ENCODE measurements at places on chromosomes 12 and 14.

- no peak for DNase-seq
Measured at GRCh38 chr14:68230950-68231717, 411.6 kb downstream of the RAD51B start.

DNA sequence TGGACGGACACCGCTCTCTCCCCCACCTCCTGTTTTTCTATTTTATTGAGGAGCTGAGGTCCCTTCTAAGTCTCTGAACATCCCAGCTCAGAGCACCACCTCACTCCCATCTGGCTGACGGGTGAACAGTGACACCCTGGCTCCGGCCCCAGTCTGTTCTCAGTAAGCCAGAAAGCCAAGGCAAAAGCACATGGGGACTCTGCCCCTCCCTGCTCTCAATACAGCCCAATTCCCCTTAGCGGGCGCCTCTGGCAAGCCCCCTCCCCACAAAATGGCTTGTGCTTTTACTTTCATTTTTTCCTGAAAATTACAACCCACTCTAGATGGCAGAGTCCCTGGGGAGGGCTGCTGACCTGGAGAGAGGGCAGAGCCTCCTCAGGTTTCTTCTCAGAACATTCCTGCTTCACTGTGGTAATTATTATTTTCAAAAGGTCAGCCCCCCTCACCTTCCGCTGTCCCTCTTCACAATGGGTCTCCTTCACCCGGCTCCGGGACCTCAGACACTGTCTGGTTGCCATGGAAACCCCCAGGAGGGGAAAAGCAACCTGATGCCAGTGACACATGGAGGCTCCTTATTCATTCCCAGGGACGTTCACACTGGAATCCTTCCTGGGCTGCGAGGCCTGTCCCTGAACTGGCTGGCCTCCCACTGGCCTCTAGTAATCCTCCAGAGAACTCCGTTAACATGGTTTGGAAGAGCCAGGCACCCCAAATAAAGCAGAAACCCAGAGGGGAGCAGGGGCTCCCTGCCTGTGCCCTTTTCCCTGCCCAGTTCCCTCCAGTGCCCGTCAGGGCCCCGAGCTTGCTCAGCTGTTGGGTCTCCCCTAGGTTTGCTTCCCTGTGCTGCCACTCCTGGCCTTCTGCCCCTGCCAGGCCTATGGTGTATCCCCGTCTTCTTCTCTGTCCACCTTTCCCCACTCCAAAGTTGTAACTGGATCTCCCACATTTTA, 15.9 kb downstream of the COL2A1 start:
- DNase-seq, result no peak

- DNase-seq, result no peak
Measured at GRCh38 chr12:2783936-2784600, 10.7 kb upstream of the FKBP4 start.

GRCh38 chr12:113457185-113457584, 14.5 kb downstream of the LHX5 start:
- no peak for DNase-seq

- no peak for DNase-seq
Measured at GRCh38 chr12:12404297-12404696, 47.4 kb downstream of the BORCS5 start.

DNA sequence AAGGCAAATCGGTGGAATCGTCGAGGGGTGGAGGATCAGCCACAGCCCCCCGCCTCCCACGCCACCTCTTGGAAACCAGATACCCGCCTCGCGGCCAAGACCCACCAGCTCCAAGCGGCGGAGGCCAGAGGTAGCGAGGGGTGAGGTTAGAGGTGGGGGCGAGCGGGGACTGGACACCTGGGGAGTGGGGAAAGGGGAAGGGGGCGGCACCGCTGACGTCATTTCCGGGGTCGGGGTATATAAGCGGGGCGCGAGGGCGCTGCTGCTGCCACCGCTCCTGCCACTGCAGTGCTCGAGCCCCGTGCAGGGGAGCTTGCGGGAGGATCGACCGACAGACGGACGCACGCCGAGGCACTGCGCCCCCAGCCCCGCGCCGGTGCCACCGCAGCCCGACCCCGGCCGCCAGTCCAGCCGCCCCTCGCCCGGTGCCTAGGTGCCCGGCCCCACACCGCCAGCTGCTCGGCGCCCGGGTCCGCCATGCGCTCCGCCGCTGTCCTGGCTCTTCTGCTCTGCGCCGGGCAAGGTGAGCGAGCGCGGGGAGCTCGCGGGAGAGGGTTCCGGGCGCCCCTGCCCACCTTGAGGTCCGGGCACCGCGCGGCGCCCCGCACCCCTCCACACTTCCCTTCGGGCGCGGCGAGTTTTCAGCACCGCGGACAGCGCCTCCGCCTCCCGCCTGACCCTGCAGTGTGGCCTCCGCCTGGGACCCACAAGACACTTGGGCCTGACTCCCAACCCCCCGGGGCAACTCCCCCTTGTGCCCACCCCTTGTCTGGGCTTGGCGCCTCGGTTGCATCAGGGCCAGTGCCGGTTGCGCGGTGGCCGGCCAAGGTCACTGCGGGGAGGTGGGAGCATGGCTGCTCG, at the start of gene CHGA:
Gene CHGA (plus strand): TSS at position 268 of the 861 bp plus-strand sequence. CDS start 210 bp downstream, at position 478.
- no peak for DNase-seq

DNA sequence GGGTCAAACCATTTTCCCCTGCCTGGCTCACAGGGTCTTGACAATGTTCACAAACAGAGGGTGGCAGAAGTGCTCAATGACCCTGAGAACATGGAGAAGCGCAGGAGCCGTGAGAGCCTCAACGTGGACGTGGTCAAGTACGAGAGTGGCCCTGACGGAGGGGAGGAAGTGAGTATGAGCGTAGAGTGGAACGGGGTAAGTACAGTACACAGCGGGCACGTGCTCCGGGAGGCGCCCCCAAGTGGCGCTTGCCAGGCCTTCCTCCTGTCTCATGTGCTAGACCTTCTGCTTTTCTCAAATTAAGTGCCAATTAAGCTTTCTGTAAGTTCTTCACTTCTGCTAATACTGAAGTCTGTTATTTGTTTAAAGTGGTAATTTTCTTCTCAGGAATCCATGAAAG, 35.9 kb downstream of the XRCC3 start:
- DNase-seq, result no peak

GRCh38 chr12:5210179-5210922, 166.7 kb downstream of the KCNA5 start:
- no peak for DNase-seq

DNA sequence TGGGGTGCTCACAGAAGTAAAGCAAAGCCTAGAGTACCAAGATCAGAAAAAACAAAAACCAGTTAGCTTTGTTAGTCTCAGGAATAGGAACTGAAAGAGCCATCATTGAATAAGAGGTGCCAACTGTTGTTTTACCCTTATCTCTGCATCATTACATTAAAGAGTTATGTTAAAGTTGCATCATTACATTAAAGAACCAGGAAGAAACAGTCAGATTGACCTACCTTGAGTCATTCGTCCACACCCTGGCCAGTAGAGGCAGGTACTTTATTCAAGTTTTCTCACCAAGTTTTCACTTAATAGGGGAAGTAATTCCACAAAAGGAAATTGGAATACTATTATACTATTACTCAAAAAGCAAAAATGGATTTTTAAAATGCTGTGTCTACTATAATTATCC, 121.7 kb upstream of the CNOT2 start:
- no peak for DNase-seq

- no peak for DNase-seq
Measured at GRCh38 chr14:63448841-63449240, 94.3 kb downstream of the PPP2R5E start.

GRCh38 chr12:57539-57938, 9.0 kb upstream of the IQSEC3 start:
- no peak for DNase-seq

- no peak for DNase-seq
Measured at GRCh38 chr12:109451400-109451799, 25.7 kb downstream of the KCTD10 start.

DNA sequence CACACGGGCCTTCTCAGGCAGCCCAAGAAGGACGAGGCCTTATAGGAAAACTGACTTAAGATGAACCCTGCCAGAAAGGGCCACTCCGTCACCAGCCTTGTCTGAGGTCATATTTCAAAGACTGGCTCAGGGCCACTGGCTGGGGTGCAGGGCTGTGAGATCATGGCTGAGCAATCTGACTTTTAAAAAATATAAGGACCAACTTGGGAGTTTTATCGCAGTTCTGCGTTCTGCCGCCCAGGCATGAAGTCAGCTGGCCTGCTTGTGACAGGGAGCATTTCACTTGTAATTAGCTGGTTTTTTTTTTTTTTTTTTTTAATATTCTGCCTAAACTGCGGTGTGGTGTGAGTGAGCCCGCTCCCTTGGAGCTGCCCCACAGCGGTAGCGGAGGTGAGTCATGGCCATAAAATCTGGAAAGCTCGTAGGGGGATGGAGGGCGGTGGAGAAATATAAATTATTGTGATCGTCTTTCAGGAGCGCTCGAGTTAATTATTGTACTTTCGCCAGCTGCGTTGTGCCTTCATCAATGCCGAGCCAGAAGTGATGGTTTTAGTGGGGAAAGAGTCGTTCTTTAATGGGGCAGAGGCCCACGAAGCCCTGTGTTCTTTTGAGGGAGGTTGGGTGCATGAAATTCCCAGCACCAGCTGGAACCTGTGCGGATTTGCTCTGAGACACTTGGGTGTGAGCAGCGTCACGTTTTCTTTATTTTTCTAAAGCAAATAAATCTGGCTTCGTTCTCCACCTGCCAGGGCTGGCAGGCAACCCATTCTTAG, 231.9 kb downstream of the C12orf75 start:
- DNase-seq, result peak; percentile 57

- DNase-seq, result no peak
Measured at GRCh38 chr12:60539592-60539991, 943.8 kb downstream of the SLC16A7 start.

DNA sequence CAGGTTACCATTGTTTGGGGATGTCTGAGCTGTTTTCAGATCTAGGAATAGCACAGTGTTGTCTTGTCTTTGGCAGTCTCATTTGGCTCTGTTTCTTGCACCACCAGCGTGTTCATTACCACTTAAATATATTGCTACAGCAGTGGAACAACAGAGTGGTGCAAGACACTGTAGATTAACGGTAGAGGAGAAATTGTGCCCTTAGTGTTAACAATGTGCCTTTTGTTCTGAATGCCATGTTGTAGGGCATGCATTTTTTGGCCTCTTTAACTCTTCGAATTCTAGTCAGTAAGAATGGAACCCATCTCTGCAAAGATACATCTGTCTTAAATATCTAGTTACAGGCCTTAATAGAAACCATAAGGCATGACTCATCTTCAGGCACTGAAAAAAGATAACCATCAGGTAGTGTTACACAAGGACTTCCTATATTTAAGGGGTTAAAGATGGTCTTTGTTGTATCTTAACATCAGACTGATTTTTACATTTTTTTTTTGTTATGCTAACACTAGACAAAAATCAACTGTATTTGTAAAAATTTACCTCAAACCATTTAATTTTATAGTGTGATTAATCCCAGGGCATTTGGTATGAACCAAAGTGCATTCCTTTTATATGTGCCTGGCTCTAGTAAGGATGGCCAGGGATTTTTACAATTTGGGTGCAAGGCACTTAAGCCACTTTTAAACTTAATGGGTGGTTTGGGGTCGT, 12.9 kb downstream of the DYRK2 start:
- DNase-seq, result peak; percentile 24

GRCh38 chr14:68624541-68625220, 168.2 kb downstream of the ZFP36L1 start:
- DNase-seq, result no peak

DNA sequence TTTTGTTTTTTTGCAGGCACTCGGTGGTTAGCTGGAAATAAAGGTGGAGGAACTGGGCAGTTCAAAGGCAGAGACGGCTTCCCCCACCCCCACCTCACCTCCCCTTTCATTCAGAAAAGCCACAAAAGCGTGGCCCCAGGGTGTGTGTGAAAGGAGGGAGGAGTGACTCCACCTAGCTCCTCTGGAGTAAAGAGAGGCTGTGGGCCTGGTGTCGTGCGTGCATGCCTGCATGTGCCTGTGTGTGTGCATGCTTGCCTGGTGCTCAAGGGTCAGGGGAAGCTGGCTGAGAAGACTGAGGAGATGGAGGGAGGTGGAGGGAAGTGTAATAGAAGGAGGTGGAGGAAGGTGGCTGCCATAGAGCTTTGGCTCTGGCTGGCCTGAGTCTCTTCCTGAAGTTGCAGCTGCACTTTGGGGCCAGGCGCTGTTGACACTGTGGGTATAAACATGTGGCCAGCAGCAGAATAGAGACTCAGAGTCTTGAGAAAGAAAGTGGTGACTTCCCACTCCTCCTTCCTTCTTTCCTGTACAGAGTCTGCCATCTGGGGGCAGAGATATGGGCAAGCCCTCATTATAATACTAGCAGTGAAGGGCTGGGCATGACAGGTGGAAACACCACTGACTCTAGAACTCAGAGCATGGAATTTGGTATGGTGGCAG, 36.9 kb upstream of the SINHCAF start:
- DNase-seq, result no peak

- DNase-seq, result no peak
Measured at GRCh38 chr12:34604227-34604626, 581.9 kb downstream of the ALG10 start.

DNA sequence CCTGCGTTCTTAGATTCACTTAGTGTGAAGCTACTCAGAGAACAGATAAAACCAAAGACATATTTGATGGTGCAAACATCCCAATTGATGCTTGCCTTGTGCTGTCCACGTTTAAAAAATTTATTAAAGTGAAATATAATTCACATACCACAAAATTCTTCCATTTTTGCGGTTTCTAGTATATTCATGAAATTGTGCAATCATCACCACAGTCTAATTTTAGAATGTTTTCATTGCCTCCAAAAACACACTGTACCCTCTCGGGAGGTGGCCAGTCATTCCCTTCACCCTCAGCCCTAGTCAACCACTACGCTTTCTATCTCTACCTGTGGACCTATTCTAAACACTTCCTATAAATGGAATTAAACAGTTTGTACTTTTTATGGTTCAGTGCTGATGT, 1109.2 kb downstream of the FLRT2 start:
- no peak for DNase-seq
